Stimulated activated CD8-positive, alpha-beta memory T cell treated with anti-CD3 and anti-CD28 coated beads, Interleukin-4, amount 100 ng/mL, for 4 hours (primary cell): ENCODE measurements at places on chromosomes 1 and 21.

DNA sequence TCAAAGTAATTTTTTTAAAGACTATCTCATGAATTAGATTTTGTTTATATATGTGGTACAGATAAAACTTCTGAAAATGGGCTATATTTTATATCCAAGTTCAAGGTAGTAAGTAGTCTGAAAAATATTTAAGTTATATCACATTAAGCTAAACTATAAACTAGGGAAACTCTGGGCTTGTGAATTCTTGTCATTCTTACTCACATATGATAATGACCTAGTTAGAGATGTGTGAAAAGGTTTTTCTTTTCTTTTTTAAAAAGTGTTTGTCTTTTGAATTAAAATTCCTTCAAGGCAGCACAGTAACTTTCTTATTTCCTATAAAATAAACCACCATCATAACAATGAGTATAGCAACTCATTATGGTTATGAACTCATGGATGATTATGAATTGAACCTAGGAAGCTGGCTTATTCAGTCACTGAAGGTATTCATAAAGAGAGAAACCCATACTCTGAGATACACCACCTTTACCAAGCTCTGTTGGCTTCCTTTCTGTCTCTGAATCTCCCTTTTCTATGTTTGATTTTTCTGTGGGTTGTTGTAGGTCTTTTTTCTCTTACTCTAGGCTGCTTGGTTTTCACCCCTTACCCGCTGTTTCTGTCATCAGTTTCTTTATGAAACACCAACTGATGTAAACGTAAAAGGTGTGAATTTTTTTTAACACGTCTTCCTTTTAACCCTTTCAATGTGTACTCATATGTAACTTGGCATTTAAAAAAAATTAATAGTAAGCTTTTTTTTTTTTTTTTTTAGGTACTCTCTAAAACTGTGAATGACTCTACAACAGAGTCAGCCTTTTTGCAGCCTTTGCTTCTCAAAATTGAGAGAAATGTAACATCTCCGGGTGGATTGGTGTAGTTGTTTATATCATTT, 25.2 kb downstream of the IL12RB2 start:
- no peak for DNase-seq

DNA sequence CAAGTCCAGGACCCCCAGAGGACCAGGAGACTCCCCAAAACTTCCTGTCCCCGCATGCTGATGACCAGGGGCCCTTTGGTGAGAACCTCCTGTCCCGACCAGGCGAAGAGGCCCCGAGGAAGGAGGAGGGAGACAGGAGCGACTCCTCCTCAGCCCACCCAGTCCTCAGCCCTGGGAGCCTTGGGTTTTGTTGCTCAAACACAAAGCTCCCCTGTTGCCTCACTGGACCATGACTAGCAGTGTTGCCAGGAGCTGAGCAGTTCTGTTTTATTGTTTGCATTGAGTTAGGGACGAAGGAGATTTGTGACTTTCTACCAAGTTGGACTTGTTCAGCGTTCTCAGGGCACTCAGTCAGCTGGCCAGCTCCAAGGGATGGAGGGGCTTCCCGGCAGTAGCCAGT, 10.0 kb downstream of the UMODL1 start:
- DNase-seq: no peak

GRCh38 chr1:81588149-81588548, 212.6 kb upstream of the ADGRL2 start:
- no peak for DNase-seq

- no peak for DNase-seq
These were observed 476.5 kb downstream of the BRINP3 start for GRCh38 chr1:190001187-190001586.

- DNase-seq: no peak
These were observed 40.9 kb upstream of the BEND5 start for GRCh38 chr1:48817505-48818114.

- DNase-seq: no peak
These were observed 393.8 kb downstream of the HHAT start for GRCh38 chr1:210722410-210723081.

DNA sequence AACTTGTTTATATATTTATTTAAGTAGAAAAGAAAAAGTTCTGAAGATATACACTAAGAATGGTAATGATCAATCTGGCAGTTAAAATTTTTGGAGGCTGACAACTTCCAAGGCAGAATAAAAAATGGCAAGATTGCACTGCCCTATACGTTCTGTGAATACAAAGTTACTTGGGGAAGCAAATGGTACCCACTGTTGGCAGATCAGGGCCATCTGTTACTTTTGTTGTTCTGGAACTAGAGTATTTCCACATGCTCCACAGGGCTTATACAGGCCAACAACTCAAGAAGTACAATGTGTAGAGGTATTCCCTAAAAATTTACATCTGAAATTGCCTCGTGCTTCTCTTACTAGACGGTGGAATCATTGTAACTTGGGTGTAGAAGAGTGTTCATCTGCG, 53.2 kb downstream of the AHCTF1 start:
- no peak for DNase-seq

DNA sequence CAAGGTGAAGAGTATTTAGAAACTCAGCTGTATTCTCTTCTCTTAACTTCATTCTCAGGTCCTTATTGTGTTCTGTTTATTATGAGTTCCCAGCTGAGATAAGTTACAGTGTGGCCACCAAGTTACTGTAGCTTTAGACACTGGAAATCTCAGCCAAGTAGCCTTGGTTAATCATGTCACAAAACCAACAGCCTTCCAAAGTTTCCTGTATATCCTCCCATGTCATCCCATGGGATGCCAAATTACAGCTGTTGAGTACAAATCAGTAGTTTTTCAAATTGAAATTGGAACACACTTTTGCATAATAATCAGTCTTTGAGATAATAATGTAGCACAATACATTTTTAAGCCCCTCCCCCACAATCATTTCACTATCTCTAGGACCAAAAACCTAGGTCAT, 10.7 kb downstream of the ADAMTS5 start:
- DNase-seq: no peak

GRCh38 chr1:7510389-7510931, 260.6 kb upstream of the VAMP3 start:
- DNase-seq: no peak

DNA sequence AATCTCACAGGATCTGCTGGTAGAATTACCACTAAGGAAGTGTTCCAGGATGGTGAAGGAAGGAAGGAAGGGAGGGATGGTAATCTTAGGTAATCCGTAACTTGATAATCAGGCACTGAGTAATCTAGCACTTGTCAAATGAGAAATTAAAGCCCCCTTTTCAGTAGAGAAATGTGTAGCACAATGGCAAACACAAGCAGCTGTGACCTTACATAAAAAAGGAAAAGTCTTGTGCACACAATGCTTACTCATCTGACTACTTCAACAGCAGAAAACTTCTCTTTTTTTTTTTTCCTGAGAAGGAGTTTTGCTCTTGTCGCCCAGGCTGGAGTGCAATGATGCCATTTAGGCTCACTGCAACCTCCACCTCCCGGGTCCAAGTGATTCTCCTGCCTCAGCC, 6.1 kb downstream of the NUP210L start:
- DNase-seq: no peak

GRCh38 chr1:67732750-67733151, 47.8 kb downstream of the GADD45A start:
- no peak for DNase-seq

DNA sequence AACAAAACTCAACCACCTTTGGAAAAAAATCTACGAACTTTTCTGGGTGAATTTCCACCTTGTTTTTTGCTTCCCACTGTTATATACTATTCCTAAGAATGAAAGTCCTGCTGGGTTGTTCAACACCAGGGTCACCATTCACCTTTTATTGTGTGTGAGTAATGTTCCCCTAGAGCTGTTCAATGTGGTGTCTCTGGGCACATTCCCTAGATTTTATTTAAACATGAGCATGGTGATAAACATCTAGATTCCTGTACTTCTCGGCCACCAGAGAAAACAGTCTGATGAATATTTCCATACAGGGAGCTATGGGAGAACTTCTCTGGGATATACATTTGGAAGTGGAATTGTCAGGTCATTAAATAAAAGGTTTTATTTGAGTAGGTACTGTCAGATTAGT, 13.0 kb downstream of the FMN2 start:
- DNase-seq: no peak

- DNase-seq: no peak
These were observed 29.0 kb downstream of the MDM4 start for GRCh38 chr1:204545202-204545601.

GRCh38 chr1:156226116-156226538, 13.3 kb downstream of the PMF1 start:
- DNase-seq: no peak

- no peak for DNase-seq
These were observed 48.3 kb downstream of the SIM2 start for GRCh38 chr21:36747041-36747814.

DNA sequence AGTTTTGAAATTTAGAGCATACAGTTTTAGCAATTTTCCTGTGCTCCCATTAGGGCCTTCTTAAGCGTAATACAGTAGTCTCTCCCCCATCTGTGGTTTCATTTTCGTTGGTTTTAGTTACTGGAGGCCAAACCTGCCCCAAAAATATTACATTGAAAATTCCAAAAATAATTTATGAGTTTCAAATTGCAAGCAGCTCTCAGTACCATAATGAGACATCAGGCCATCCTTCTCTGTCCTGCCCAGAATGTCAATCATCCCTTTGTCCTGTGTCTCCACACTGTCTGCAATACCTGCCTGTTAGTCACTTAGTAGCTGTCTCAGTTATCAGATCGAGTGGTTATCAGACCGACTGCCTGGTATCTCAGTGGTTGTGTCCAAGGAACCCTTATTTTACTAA, 45.4 kb downstream of the ADSS2 start:
- no peak for DNase-seq

GRCh38 chr1:119075614-119076013, 64.8 kb downstream of the WARS2 start:
- DNase-seq: no peak

GRCh38 chr1:115744646-115745275, 23.8 kb downstream of the CASQ2 start:
- DNase-seq: no peak

DNA sequence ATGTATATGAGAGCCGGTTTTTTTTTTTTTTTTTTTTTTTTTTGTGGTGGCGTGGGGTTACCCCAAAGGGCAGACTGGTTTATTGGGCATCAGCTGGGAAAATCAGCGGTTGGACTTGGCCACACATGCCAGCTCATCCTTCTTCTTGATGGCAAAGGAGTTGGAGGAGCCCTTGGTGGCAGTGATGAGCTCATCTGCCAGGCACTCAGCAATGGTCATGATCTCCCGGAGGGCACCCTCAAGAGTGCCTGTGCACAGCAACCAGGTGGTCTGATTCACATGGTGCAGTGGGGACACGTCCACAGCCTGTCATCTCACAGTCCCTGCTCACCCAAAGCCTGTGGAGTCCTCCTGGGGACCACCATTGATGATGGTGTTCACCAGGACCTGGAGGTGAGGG, 62.0 kb downstream of the MRPS6 start:
- no peak for DNase-seq

DNA sequence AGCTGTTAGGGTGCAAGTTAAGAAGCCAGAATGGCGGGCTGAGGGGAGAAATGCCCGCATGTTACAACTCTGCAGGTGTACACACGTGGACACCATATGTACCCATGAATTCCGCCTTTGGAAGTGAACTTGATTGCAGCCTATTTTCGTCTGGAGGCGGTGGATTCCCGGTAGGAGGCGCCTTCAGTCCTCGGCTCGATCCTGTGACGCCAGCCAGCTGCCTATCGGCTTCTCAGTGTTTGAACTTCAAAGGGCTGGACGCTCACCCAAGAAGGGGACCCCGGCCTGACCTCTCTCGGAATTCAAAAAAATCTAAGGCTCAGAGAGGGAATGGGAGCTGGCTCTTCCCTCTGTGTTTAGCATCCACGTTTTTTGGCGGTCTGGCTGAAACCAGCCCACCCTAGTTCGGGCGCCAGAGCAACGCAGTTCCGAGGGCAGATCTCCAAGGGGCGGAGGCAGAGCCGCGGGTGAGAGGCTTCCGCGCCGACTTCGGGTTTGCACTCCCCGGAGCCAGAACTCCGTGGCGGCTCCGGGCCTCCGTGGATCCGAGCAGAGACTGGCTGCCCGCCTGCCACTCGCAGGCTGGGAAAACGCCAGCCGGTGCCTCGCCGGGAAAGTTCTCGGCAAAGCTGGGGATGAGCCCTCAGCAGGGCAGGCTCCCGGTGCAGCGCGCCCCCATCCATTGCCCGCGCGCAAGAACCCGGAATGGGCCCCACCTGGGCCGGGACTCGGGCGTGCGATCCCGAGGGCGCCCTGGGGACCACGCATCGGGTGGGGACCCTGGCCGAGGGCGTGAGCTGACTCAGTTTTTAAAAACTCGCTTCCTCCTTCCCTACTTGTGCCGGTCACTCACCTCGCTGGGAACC, 996 bp upstream of the TMEM51 start:
- DNase-seq: no peak

GRCh38 chr1:1144122-1144842, 28.4 kb upstream of the C1orf159 start:
- no peak for DNase-seq

DNA sequence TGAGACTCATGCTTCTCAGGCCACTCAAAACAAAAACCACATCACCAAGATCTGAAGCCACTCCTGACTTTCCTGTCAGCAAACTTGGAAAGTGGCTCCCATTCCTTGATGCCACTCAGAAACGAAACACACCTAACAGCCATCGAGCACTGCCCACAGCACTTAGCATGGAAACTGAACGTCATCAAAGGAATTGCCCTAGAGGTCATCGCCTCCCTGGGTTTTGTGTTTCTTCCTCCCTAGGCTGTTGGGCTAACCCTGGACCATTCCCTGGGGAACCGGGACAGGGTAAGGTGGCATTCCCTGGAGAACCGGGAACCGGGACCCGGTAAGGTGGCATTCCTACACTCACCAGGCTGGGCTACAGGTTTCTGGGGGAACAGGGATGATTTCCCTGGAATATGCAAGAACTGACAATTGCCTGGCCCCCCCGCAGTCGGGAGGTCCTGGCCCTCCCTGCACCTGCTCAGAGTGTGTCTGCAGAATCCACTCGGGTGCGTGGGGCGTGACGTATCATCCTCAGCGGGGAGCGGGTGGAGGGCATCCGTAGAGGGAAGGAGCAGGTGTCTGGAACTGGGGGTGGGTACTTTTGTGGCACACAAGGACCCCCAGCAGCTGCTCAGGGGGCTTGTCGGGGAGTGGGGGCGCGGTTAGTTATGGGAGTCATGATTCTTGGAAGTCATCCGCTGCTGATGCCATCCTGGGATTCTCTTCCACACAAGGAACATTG, 30.3 kb downstream of the SLC45A1 start:
- no peak for DNase-seq

- no peak for DNase-seq
These were observed 16.0 kb downstream of the TNFSF4 start for GRCh38 chr1:173191011-173191705.
